ENCODE measurements at places on chromosomes 1 and 21.

GRCh38 chr1:232597721-232598120 is 32.2 kb downstream of the SIPA1L2 start:
- DNase-seq = no peak

- no peak for DNase-seq
Measured at GRCh38 chr1:91556556-91556955, 55.9 kb downstream of the CDC7 start.

DNA sequence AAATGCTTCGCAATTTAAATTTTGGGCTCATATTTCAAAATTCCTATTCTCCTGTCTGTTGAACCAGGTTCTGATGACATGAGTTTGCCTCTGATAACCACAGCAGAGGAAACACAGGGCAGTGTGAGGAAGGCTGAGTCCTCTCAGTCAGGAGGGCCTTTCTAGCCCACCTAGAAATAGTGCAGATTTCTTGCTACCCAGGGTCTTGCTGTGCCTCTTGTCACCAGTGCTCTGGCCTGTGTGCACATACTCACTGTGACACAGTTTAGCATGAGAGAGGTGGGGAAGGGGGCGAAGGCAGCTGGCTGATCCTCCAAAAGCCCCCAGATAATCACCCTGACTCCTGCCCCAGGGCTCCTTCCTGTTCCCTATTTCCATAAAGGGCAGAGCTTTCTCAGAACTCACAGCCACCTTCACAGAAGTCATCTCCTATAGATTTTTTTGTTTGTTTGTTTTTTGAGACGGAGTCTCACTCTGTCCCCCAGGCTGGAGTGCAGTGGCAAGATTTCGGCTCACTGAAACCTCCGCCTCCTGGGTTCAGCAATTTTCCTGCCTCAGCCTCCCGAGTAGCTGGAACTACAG is 23.7 kb downstream of the ERRFI1 start:
- DNase-seq = no peak

DNA sequence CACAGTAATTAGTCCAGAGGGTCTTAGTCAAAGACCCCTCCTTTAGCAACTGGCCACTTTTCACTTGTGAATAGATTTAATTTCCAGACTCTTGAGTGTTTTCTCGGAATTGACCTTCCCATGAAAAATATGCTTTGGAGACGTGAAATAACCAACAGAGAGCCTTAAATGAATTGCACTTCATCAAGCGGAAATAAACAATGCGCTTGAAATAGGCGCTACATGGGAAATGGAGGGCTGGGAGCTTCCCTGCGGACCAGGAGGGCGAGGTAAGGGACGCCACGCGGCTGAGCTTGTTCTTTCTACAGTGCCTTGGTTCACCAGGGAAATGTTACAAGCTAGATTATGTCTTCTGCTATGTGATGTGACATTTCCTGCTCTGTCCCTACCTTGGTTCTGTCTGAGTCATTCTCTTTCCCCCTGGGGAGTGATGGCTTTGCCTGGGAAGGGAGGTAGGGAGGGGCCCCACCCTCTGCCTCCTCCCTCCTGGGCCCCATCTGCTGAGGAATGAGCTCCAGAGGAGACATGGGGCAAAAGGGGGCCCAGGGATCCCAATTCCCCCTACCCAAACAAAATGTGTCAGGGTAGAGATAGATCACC is 619.3 kb downstream of the PTPRU start:
- no peak for DNase-seq

- no peak for DNase-seq
Measured at GRCh38 chr1:31013187-31013864, 52.2 kb downstream of the PUM1 start.

DNA sequence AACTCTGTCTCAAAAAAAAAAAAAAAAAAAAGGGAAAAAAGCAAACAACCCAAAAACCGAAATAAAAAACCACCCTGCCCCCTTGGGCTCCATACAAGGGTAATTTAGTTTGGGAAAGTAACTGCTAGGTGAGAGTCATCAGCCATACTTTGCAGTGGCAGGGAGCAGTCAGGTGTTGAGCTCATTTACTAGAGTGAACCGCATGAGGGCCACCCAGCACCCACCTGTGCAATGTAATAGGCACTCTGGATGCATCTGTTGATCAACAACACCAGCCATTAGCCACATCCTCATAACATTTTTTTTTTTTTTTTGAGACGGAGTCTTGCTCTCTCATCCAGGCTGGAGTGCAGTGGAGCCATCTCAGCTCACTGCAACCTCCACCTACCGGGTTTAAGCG is 9.1 kb downstream of the INAVA start:
- DNase-seq = no peak

GRCh38 chr1:6884652-6885153 is 99.4 kb downstream of the CAMTA1 start:
- DNase-seq = no peak

- DNase-seq = peak; percentile 30
Measured at GRCh38 chr1:154791292-154792166, 78.6 kb downstream of the KCNN3 start.

GRCh38 chr21:35291973-35292627 is 243.0 kb upstream of the RUNX1 start:
- DNase-seq = no peak

DNA sequence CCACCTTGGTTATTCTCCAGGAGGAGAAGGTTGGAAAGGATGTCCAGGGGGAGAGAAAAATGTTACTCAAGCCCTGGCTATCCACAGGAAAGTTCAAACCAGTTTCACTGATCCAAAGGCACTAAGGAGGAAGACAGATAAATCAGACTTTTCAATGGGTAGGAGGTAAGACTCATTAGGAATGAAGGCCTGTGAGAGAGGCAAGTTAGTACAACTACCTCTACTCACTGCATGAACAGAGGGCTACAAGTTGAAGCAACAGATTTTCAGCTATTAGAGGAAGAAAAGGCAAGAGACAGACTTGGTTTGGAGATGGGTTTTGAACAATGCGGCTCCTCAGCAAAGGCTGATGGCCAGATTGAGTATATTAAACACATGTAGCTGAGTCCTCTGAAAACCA is 16.9 kb downstream of the CD160 start:
- no peak for DNase-seq

DNA sequence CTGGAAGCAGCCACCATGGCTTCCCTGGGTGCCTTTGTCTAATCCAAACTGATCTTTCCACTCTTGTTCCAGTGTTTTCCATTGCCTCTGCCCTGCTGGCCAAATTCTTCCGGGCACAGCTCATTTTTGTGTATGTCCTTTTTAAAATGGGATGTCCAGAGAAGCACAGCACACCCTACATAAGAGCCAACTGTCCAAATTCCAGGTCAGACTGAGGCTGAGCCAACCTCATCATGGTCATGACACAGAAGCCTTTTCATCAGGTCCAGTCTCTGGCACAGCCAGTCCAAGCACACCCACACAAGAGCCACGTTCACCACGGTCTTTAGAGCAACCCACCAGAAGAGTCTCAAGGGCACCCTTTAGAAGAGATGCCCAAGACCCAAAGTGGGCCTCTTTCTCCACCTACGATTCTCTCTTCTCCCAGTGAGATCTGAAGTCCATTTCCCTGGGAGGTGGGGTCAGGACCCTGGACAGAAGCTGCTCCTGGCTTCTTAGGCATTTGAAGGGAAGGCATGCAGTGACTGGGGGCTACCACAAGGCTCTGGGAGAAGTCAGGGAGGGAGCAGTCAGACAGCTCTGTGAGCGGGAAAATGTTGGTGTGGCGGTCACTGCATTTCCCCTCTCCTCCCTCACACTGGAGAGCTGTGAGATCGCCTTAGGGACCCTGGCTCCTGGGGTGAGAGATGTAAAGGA is 53.2 kb downstream of the SYT2 start:
- DNase-seq = no peak

DNA sequence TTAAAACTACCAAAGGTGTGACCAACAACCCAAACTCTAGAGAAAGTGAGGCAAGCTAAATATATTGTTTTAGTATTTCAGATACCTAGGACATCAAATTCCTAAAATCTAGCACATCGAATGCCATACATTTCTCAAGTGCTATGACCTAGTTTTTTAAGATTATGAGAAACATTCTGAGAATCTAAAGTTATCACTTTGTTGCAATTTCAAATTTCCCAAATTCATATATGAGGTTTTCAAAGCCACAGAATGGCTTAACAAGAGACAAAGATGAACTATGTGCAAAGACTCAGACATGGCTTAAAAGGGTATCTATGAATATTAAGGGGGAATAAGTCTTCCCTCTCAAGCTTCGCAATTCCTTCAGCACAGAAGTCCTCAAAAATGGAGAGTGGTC is 6.8 kb downstream of the SCYL3 start:
- no peak for DNase-seq

- DNase-seq = no peak
Measured at GRCh38 chr1:222754366-222755139, 17.6 kb downstream of the FAM177B start.

- no peak for DNase-seq
Measured at GRCh38 chr1:206686478-206687249, 2.0 kb downstream of the MAPKAPK2 start.

- DNase-seq = no peak
Measured at GRCh38 chr1:165834881-165835280, 7.5 kb downstream of the UCK2 start.

- DNase-seq = no peak
Measured at GRCh38 chr21:34187935-34188334, 114.6 kb downstream of the MRPS6 start.

- DNase-seq = no peak
Measured at GRCh38 chr1:227330279-227331076, 12.2 kb upstream of the CDC42BPA start.

DNA sequence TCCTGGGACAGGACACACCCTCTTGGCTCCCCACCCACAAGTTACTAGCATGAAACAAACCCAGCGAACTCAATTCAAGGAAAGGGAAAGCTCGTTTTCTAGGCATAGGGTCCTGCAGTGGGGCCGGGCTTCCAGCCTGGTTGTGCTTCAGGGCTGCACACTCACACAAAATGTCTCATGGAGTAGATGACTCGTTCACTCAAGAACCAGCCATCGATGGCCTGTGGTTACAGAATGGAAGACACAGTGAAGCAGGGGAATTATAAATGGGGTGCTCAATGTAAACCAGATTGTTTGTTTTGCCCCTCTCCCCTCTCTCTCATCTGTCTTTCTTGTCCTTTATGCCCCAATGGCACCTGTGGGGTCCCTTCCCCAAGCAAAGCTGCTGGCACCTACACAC is 56.0 kb upstream of the COX20 start:
- no peak for DNase-seq

- DNase-seq = no peak
Measured at GRCh38 chr1:19888112-19888511, 5.9 kb downstream of the OTUD3 start.

DNA sequence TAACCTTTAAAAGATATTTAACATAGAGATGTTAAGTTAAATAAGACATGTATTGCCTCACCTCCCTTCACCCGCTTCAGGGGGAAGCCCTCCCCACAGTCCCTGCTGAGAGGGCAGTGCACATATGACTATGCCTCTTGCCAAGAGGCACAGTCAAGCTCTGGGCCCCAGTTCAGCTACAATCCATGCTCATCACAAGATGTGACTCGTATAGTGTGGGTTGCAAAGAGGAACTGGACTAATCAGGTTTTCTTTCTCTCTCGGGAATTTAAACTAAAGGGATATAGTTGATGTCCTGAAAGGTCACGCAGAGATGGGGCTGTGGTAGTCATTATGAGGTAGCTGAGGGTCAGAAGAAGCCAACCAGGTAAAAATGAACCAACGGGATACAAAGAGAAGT is 35.6 kb downstream of the LYST start:
- DNase-seq = no peak
